Activated CD4-positive, alpha-beta memory T cell treated with anti-CD3 and anti-CD28 coated beads, Interleukin-2, amount 10 ng/mL, durations not matched to agents 7 days and 5 days (primary cell): ENCODE measurements at places on chromosomes 5 and 9.

DNA sequence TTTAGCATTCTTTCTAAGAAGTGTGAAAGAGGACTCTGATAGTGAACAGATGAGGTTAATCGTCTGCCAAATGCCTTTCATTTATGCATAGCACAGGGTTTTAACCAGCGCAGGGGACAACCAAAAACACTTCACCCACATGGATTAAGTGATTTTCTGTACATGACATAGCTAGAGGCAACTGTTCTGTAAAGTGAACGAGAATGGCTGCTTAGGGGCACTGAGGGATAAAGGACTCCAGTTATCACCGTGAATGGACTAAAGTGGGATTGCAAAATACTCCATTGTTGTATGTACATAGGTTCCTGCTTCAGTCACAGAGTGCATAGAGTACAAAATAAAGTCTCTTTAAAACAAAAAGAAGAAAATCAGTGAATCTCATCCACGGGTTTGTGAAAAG lies 456.8 kb downstream of the DMAC1 start:
- no peak for DNase-seq

DNA sequence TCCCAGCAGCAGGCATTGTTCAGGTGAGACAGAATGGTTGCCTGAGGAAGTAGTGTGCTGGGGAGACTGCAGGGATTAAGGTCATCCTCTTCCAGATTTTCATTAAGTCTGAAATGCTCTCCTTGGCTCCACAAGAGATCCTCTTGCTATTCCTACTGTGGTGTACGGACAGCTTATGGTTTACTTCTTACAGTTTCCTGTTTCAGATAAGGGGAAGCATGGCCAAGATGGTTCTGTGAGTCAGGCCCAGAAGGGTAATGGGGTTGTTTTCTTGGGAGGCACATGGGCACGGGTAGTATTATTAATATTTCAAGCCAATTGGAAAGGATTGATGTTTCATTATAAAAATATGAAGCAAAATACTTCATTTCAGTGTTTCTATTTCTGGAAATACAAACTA lies 42.9 kb downstream of the GLRX start:
- no peak for DNase-seq

- DNase-seq = no peak
These were observed 328.7 kb downstream of the MARCHF11 start for GRCh38 chr5:15850939-15851341.

DNA sequence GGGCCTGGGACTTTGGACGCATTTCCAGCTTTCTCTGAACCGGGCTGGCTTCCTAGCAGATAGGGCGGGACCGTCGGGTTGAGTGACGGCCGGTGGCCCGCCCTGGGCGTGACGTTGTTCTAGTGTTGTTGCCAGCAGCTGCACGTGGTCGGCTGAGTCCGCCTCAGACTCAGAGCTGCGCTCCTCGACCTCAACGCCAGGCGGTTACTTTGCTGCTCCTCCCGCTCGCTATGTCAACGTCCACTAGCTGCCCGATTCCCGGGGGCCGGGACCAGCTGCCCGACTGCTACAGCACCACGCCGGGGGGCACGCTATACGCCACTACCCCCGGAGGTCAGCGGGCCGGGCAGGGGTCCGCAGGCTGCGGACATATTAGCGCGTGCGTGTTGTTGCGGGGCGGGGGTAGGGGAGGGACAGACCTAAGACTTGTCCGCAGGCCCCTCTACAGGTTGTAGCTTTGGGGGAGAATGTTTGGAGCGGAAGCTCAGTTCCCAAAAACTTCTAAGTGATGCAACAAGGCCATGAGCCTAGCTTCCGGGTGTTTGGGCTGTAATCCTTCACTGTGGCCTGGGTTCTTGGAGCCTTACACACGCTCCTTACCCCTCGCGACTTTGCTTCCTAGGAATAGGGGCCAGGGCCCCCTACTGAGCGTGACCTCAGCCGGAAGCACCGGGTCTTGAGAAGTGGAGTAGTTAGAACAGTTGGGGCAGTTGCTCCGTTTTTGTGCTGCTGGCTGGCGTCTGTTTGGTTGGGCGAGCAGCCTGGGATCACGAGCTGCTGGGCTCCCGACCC lies at the start of gene EIF4EBP3:
TSS of gene EIF4EBP3 (plus strand) at position 155 of the 792 bp plus-strand sequence. CDS start at position 231, 76 bp downstream.
- DNase-seq = peak; percentile 89

GRCh38 chr5:1502046-1502736 lies 21.6 kb downstream of the LPCAT1 start:
- DNase-seq = peak; percentile 36
